ENCODE measurements at places on chromosomes 1 and 21.

DNA sequence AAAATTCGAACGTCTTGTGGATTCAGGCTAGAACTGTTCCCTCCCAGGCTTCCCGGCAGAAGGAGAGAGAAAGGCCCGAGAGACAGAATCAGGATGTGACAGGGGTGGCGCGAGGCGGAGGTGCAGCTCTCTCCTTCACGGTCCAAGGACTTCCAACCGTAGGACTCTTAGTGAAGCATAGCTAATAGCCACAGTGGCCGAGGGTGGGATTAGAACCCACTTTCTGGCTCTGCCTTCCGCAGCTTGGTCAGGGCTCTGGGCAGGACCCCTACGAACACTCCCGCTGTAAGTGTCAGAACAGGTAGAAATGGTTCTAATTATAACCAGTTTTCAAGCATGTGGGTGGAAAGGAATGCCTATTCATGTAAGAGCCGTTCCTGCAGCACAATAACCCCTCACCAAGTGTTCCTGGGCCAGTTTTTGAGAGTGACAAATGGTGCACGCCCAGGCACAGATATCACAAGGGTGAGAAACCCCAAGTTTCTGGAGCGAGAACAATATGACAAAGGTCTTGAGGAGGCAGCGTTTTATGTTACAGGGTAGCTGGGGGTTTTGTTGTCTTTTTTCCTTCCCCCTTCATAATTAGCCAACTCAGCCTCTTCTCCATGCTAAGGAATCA, 86.4 kb downstream of the SYF2 start:
- no peak for DNase-seq

- DNase-seq: peak; percentile 63
These were observed 2.0 kb upstream of the PERM1 start for GRCh38 chr1:983798-984475.

GRCh38 chr1:59438058-59438560, 141.2 kb downstream of the FGGY start:
- peak; percentile 51 for DNase-seq

DNA sequence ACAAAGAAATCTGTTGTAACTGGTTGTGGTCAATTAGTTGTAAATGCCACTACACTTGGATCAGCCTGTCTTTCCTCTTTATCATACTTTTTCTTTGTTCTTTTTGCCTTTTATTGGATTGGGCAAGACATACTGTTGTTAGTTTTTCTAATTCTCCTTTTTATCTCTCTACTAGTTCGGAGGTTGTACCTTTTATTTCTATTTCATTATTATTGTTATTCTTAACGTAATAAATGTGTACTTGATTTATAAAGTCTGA, 59.2 kb downstream of the IVNS1ABP start:
- DNase-seq: no peak

DNA sequence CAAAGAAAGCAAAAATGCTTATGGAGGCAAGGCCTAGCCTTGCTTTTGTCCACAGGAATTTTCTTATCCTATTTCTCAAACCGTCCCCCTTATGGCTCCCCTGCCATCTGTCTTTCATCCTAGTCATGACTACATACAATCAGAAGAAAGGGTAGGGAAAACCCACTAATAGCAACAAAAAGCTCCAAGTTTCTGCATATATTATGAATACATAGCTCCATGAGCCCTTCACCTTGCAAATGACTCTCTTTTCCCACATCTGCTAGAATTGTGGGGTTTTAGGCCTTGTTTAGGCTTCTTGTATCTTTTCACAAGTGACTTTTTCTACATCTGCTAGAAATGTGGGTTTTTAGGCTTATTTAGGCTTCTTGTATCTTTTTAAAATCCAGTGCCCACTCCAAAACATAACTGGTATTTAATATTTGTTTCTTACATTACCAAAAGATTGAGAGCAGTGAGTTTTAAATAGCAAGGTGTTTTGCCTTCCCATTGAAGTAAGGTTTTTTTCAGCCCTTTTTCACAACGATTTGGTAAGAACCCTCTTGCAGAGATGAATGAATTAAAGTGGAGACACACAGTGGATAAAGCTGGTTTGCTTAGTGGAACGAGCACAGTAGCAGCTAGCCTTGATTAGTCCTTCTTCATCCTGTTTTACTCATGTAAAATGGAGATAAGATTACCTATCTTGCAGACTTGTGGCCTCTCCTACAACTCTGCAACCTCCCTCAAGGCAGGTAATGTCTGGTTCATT, 4.4 kb downstream of the GADD45A start:
- no peak for DNase-seq

- no peak for DNase-seq
These were observed 87.7 kb upstream of the ACTRT2 start for GRCh38 chr1:2933431-2934155.

GRCh38 chr1:152622803-152623202, at the start of gene LCE3A:
TSS of gene LCE3A (minus strand) at chr1:152623103. CDS start at chr1:152623103, 0 bp downstream.
- no peak for DNase-seq

DNA sequence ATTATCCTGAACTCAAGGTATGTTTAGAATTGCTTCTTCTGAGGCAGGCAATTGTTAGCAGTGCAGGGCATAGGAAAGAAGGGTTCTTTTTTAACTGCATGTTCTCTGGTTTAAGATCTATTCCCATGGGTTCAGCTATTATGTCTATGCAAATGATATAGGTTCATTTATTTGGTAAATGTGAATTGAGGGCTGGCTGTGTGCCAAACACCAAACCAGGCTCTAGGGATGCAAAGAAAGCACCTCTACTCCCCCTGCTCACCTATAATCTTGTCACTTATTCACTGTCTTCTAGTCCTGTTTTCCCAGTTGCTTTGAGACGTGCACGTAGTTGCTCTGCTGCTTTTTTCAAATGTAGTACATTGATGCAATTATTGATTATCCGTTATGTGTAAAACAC, 691 bp upstream of the KIFAP3 start:
- DNase-seq: no peak
